ENCODE measurements at places on chromosomes 6 and 20.

DNA sequence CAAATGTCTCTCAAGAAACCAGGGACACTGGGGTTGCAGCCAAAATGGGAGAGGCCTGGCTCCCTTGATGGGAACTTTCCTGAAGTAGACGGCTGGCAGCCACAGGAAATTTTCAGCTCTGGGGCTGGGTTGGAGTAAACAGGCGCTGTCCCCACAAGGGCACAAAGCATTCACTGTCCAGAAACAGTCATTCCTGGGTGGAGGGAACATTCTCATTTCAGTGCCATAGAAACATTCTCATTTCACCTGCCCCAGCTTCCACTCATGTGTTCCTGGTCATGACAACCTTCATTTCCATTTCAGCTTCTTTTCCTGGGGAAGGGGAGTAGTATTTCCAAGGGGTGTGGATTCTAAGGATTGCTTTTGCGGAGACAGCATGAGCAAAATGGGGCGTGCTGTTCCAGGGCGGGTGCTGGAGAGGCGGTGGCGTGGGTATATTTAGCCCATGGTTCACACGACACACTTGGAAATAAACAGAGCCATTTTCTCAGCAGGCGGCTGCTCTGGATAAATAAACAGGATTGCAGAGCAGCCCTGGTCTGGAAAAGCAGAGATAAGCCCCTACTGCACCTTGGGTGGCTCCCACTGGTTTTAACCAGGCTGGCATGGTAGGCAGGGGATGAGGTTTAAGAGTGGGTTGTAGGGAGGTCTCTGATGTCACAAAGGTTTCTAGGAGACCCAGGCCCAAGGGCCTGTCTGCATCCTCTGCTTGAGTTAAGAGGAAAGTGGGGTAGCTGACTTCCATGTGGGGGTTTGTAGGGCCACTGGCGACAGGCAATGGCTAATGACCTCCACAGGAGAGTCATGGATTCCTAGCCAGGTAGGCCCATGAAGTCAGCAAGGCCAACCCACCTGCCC, 32.9 kb downstream of the COX4I2 start:
- DNase-seq: no peak

DNA sequence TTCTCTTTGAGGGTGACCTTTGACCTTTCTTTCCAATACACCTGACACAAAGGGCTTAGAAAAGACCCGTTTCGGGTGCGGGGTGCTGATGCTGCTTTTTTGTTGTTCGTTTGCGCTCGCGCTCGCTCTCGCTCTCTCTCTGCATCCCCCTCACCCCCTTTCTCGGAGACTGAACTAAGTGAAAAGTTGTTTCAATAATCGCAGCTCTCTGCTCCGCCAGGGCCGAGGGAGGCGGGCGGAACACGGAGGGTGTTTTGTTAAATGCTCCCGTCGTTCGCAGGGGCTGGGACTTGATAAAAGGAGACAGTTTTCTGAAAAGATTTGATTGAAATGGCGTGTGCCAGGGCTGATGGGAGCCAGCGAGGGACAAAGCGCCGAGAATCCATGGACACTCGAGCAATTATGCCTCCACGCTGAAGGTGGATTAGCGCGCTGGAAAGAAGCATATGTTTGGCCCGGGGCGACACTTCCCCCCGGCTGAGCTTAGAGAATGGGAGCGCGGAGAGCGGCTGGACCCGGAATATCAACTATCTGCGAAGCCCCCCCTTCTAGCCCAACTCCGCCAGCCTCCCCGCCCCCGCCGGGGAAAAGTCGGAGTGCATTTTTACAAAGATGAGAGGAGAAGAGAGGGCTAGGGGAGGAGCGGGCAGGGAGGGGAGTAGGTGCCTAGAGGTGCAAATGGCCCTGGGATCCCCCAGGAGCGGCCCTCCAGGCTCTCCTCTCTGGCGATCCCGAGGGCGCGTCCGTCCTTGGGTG, 25.0 kb downstream of the TFAP2A start:
- DNase-seq: no peak

GRCh38 chr6:89610149-89610642, 28.4 kb downstream of the LYRM2 start:
- no peak for DNase-seq

GRCh38 chr6:80158478-80158989, 52.1 kb downstream of the BCKDHB start:
- DNase-seq: no peak

GRCh38 chr20:46946181-46946624, 51.6 kb downstream of the EYA2 start:
- no peak for DNase-seq
